ENCODE measurements at places on chromosomes 5 and 9.

- no peak for DNase-seq
Observed at GRCh38 chr9:126363847-126364671, 37.4 kb downstream of the MVB12B start.

DNA sequence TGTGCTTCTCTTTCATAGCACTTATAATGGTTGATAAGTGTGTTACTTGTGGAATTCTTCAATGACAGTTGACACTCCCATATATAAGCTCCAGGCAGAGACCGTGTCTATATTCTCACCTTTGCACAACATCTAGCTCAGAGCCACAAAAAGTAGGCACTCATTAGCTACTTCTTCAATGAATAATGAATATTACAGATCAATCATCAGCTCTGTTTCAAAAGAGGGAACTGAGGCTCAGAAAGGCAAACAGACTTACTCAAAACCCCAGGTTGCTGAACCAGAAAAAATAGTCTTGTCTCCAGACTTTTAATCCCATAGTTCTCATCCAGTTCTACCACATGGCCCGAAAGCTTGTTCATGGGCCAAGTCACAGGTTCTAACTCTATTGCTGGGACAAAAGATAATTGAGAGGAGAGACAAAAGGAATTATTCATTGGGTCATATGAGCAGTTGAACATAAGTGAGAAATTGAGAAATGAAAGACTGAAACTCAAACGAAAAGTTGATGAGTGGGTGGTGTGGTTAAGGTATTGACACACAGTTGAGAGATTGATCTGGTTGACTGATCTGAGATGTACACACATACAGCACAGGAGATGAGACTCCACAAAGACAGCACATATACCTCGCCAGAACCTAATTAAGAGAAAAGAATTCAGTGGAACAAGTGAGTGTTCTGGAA, 381.6 kb downstream of the EFNA5 start:
- no peak for DNase-seq

DNA sequence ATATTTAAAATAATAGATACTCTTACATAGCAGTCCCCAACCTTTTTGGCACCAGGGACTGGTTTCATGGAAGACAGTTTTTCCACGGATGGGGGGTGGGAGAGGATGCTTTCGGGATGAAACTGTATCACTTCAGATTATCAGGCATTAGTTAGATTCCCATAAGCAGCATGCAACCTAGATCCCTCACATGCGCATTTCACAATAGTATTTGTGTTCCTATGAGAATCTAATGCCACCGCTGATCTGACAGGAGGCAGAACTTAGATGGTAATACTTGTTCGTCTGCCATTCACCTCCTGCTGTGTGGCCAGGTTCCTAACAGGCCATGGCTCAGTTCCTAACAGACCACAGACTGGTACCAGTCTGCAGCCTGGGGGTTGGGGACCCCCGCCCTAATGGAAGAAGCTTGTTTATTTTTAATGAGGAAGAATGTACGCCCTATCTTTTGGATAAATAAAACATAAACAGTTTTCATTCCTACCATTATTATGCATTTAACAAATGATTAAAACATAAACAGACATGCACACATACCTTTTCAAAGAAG, 187.7 kb downstream of the ZSWIM6 start:
- no peak for DNase-seq

- no peak for DNase-seq
Observed at GRCh38 chr9:137530331-137530730, 19.9 kb downstream of the PNPLA7 start.

DNA sequence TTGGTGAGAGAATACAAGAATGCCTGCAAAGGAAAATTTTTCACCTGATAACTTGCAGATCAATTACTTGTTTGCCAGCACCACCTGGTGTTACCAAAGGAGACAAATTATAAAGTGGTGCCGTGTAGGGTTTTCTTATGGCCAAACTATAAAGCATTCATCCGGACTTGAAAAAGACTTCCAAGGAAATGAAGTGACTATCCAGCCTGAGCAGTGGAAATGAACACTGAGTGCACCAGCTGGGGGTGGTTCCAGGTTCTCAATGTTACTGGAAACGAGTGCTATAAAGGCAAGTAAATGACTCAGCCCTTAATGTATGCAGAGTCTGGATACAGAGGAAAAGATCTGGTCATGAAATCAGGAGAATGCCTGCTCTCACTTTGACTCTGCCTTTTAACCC, 113.1 kb downstream of the DNAH5 start:
- DNase-seq: no peak

- DNase-seq: no peak
Observed at GRCh38 chr9:114989600-114990410, 59.4 kb upstream of the TNFSF8 start.

Measured in stimulated activated CD8-positive, alpha-beta memory T cell treated with anti-CD3 and anti-CD28 coated beads, Interleukin-7, amount 100 ng/mL, for 1 hour (primary cell).